ENCODE measurements at places on chromosomes 2 and 18. TPM values are rescaled to one million over a fixed set of nuclear protein-coding genes. Genes with fewer than 3 reads are reported as not detected.

GRCh38 chr18:58596265-58596681 is 32.6 kb downstream of the ALPK2 start:
- peaks cover 3% of the 10 kb centered on the region for H3K27me3 ChIP-seq
- H3K4me3 ChIP-seq: no peak overlapping the region
- no peak for DNase-seq

- no peak overlapping the region for H3K4me3 ChIP-seq
- H3K4me1 ChIP-seq: peaks cover 52% of the 10 kb centered on the region
- peaks cover 40% of the 10 kb centered on the region for H3K36me3 ChIP-seq
- no peak overlapping the region for H3K27ac ChIP-seq
Observed at GRCh38 chr2:197710424-197711042, 5.4 kb downstream of the MARS2 start.

- no peak overlapping the region for H3K27ac ChIP-seq
- no peaks in the 10 kb centered on the region for H3K4me1 ChIP-seq
- DNase-seq: no peak
- peaks cover 11% of the 10 kb centered on the region for H3K27me3 ChIP-seq
- no peaks in the 10 kb centered on the region for H3K36me3 ChIP-seq
- H3K4me3 ChIP-seq: no peak overlapping the region
Observed at GRCh38 chr2:119672161-119672862, 6.7 kb upstream of the TMEM177 start.

- peaks cover 10% of the 10 kb centered on the region for H3K27me3 ChIP-seq
- H3K4me3 ChIP-seq: no peak overlapping the region
- no peak for DNase-seq
- no peaks in the 10 kb centered on the region for H3K36me3 ChIP-seq
- H3K27ac ChIP-seq: no peak overlapping the region
Observed at GRCh38 chr2:70420143-70420542, 118.3 kb upstream of the FAM136A start.

DNAJC10 gene
- 69.5 TPM for total RNA-seq

ANKRD30B gene
- total RNA-seq: not detected

GPR45 gene
- total RNA-seq: not detected

Measured in activated T-helper 1 cell treated with anti-CD3 and anti-CD28 coated beads, Interleukin-12 subunit alpha, Interleukin-12 subunit beta, Interleukin-2, Interleukin-4 antibody, amounts not matched to agents 30 ng/mL and 10 ng/mL and 1 ng/mL, durations not matched to agents 14 hours and 24 hours and 36 hours (primary cell).